Stimulated activated CD4-positive, alpha-beta T cell treated with anti-CD3 and anti-CD28 coated beads, Interleukin-4, amount 100 ng/mL, for 48 hours (primary cell): ENCODE measurements at places on chromosomes 4 and X.

DNA sequence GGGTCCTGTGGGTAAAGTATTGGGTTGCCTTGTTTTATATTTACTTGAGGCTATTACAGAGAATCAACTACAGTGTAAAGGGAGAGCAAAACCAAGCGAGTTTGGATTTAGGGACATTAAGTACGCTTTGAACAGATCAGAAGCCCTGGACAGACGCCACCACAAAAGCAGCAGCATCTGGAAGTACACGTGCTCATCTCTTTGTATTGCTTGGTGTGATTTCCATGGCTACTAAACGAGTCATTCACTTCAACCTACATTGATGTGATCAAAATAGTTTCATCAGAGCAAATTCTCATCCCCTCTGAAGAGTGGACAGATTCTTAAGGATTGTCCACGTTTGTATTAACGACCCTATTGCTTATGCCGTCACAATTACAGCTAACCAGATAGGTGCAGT is 85.1 kb downstream of the SORBS2 start:
- no peak for DNase-seq

DNA sequence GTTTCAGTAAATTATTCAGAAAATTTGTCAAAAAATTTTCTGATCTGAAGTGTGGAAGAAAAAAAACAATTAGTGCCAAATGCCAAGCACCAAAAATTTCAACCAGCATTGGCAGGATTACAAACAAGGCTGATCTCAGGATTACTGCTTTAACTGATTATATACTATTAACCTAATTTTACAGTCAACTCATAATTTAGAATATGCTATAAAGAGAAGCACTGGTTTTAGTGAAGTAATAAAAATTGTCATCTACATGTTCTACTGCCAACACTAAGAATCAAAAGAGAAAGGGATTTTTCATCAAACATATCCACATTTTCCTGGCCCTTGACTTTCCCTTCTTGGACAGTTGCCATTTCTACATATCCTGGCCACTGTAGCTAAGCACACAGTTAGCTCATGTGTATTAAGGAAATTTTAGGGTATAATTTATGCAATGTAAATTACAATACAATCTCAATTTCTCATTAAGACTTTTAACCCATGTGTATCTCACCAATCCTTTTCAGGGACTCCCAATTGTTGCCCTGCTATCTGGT is 33.8 kb downstream of the THOC2 start:
- DNase-seq = no peak

DNA sequence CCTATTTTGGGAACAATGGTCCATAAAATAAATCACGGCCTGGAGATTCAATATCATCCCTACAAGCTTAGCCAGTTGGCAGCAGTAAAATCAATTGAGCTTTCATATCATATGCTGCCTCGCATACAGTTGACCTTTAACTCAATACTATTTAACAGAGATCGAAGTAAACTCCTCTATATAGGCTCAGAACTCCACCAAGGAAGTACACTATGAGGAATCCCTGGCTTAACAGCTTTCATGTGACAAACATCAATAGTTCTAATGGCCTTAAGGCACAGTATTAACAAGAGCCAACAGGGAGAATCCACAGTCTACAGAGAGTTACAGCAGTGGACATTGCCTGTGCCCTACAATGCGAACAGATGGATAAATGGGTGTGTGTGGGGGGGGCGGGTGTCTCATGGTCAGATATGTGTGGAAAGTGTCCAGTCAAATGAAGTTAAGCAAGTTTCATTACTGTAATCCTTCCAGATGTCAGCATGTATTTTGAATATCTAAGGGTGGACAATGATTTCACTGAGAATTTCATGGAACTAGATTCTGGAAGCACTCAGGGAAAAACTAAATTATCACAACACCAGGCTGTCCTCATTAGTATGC is 98.2 kb upstream of the FAM9B start:
- no peak for DNase-seq

GRCh38 chr4:103498161-103499070 is 221.4 kb downstream of the TACR3 start:
- DNase-seq = no peak

- DNase-seq = no peak
Observed at GRCh38 chr4:88018466-88018865, 11.0 kb downstream of the PKD2 start.

DNA sequence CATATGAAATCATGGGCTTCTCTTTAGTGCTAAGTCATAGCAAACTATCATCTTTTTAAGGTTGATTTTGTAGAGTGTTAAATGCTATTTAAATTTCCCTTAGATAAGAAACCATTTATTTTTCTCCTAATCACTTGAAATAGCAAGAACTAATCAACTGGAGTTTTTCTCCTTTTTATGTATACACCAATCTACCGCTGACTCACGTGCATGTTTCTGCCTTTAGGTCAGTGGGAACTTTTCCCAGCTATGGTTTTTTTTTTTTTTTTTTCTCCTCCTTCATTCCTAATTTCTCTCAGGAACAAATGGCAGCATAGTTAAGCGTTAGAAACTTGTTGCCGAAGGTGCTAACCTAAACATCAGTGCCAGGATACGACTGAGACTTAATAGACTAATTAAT is 176.4 kb downstream of the BMPR1B start:
- DNase-seq = no peak

DNA sequence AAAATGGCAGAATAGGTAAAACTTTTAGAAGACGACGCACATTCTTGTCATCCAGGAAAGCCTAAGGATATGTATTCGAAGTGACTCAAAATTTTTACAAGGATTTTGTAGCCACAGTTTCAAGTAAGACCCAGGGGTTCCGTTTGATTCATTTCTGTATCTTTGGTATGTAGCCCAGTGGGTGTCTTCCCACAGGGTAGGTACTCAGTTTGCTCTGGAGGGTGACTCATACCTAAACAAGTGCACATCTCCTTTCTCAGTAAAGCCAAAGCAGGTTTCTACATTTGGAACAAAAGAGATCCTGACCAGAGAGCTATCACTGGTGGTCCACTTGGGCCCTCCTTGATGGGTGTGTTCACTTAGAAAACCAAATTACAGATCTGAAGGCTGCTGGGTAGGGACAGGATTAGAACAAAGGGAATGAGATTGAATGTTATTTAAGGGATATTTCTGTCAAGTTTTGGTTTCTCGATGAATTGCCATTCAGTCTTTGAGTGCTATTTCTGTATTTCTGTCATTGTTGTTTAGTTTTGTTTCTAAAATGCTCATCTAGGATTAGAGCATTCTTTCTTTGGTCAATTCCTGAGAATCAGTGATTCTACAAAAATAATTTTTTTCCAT is 56.1 kb downstream of the PLS3 start:
- DNase-seq = no peak

GRCh38 chrX:55489314-55490009 is at the start of gene USP51:
USP51 (minus strand) TSS chrX:55489848; CDS start chrX:55488939, 909 bp downstream.
- DNase-seq = no peak

- no peak for DNase-seq
Observed at GRCh38 chrX:40513012-40513411, 67.8 kb upstream of the ATP6AP2 start.

- no peak for DNase-seq
Observed at GRCh38 chrX:19007011-19007410, 23.1 kb upstream of the PHKA2 start.
